ENCODE measurements at places on chromosomes 6 and 20. TPM values are rescaled to one million over a fixed set of nuclear protein-coding genes. Genes with fewer than 3 reads are reported as not detected.

Gene IP6K3
- total RNA-seq = not detected

Gene SSTR4
- total RNA-seq = not detected

DNA sequence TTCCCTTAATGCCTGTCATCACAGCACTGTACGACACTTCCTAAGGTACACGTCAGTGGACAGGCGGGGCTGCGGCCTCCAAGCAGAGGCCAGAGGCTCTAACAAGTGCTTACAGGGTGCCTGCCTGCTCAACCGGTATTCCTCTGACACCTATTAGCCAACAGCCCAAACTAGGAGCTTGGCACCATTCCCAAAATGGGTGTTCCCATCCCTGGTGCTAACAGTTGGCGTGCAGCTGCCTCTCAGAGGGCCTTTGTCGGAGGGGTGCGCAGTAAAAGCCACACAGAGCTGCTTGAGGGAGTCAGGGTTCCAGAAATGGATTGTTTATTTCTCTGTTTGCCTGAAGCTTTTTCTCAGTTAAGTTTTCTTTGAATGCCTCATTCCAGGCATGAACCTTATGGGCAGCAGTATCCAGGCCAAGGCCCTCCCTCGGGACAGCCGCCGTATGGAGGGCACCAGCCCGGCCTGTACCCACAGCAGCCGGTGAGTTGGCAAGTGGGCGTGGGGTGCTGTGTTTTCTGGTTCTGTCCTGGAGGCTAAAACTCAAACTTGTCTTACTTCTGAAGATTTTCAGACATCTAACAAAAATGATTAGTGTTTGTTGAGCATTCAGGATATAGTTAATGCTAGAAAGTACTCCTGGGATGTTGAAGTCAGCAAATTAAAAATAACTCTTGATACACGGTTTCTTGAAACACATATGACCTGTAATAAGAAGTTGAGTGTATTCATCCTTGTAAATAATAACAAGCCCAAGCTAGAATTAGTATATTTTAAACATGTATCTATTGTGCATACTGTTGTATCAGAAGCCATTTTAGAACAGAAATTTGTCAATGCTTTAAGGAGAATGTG is 124.7 kb downstream of the TMEM242 start:
- no peak for DNase-seq

GRCh38 chr6:47440719-47441118 is 36.9 kb upstream of the CD2AP start:
- DNase-seq = no peak

Gene FRK
- total RNA-seq = 0.31 TPM

- no peak for DNase-seq
Measured at GRCh38 chr6:71478834-71479541, 190.4 kb downstream of the OGFRL1 start.

Gene MOCS1
- 4.7 TPM for total RNA-seq

DNA sequence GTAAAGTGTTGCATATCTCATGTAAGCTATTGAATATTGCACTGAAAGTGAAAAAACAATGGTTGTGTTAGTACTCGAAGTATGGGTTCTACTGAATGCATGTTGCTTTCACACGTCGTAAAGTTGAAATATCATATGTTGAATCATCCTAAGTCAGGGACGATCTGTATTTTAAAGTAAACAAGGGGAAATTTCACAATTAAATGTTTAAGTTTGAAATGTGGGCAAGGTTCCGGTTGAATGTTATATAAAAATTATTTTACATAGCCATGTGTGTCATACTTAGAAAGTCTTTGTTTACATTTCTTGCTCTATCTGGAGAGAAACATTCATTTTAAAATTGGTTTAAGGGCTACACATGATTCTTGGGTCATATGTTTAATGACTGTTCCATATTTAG is 76.8 kb downstream of the AKAP7 start:
- DNase-seq = no peak

DNA sequence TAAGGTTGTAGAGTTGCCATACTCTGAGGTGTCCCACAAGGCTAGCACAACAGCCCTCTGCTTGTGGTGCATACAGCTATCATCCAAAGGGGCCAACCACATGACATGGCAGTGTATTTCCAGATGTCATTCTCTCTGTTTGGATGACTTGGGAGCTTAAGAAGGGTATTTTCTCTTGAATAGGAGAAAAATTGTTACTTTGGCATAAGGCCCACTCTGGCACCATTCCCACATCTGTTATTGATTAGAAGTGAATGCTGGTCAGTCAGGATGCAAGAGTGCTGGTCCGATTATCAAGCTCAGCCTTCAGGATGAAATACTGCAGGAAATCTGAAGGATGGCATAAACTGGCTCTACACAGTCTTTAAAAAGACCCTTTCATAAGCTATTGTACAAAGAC is 83.6 kb upstream of the C20orf144 start:
- no peak for DNase-seq

Gene OR14J1
- total RNA-seq = under 0.01 TPM

Gene MATN4
- total RNA-seq = not detected

Gene RHAG
- total RNA-seq = not detected

DNA sequence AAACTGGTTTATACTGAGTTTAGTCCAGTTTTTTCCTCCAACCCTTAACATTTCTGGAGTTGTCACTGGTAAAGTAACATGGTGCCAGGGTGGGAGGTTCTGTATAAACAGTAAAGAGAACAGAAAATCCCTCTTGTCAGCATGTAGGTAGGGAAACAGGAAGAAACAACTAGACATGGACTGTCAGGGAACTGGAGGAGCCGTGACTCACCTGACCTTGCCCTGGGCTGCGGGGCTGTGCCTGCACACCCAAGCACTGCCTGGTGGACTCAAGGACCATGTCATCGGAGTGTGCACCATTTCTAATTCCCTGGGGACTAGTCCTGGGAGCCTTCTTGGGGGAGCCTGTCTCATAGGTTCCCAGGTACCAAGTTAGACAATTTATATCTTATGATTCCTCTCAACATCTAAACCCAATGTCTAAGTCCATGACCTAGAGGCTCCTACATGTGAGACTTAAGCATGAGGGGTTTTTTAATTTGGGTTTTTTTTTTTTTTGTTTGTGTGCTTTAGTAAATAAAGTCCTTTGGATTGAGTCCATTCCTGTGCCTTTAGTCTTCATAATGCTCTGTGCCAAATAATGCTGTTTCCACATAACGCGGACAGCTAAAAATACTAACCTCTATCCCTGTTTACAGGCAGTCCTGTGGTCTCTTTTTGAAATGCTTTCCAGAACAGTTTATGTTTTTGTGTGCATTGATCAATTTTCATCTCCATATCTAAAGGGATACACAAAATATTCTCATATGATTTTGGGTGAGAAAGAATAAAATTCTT is 136.9 kb upstream of the SUPT3H start:
- DNase-seq = no peak

Gene SLC35D3
- total RNA-seq = not detected

DNA sequence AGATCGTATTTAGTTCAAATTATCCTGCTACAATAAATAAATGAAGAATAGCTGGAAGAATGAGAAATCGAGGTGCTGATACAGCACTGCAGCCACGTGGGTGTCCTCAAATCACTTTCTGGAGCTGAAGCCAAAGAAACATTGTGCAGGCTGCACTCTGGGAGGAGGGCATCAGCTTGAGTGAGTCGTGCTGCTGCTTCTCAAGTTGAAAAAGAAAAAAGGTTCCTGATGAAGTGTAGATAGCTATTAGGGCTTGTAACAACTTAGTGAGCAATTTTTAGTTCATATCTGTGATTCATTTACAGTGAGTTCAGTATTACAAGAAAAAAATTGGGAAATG is 40.5 kb downstream of the DSE start:
- no peak for DNase-seq

Gene MUC21
- not detected for total RNA-seq

DNA sequence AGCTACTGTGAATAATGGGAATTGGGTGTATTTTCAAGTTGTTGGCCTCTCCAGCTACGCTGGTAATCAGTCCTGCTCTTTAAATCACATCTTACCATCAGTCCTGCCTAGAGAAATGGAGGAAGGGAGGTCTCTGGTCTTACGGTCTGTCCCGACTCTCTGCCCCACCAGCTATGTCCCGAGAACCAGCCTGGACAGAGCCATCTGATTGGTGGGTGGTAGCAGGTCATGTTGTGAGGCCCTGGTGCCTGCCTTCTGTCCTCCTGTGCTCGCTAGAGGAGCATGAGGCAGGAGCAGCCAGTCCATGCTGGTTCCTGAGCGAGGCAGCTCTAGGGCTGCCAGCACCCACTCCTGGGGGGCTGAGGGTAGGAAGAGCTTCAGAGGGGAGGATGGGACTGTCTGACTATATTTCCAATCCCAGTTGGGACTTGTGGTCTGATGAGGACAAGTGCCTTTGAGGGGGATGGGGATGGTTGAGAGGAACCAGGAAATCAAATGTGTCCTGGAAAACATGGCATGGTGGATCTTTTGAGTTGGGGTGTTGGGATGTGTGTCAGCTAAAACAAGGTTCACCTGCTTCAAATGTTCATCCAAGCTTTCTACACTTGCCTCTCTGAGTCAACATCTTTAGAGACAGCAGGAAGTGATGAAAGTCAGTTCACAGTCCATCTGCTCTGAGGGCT is 33.0 kb downstream of the SYNJ2 start:
- no peak for DNase-seq

Gene PNLDC1
- not detected for total RNA-seq
